ENCODE measurements at places on chromosomes 16 and 17. TPM values are rescaled to one million over a fixed set of nuclear protein-coding genes. Genes with fewer than 3 reads are reported as not detected.

The ATP1B2 gene
- total RNA-seq, result 9.5 TPM

The NAGS gene
- 9.7 TPM for total RNA-seq

DNA sequence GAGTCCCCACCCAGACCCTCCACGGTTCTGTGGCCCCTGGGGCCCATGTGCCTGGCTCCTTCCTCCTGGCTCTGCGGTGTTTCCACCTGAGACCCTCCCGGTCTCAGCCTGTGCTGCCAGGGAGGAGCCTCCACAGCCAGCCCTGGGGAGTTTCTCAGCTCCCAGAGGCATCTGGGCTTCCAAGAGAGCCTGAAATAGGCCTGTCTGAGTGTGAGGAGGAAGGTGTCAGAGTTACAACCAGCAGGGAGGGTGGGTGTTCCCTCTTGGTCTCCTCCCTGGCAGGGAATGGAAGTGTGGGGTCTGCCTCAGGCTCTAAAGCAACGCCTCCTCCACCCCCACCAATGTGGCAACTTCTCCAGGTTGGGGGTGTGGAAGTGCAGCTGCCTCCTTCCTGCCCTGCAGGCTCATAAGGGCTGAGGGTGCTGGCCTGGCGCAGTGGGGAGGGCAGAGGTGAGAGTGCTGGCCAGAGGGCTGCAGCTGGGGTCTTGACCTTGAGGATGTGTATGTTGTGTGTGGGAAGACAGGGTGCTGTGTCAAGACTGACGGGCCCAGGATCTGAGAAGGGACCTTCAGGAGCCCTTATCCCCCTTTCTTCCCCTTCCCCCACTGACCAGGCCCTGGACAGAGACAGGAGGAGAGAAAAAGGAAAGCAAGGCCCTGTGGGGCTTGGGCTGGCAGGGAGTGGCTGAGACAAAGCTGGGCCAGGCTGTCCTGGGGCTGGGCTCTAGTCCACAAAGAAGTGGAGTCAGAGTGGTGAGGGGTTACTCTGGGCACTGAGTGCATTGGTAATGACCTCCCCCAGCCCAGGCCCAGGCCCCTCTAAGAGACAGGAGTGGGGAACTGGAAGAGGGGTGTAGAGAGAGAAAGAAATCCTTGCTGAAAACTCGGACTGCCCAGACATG, 2.4 kb downstream of the CYGB start:
- H3K4me1 ChIP-seq, result peaks cover 15% of the 10 kb centered on the region
- peaks cover 8% of the 10 kb centered on the region for H3K27me3 ChIP-seq
- DNase-seq, result no peak
- no peak overlapping the region for H3K4me3 ChIP-seq
- H3K36me3 ChIP-seq, result no peaks in the 10 kb centered on the region
- H3K27ac ChIP-seq, result peak overlapping the region; percentile 83

DNA sequence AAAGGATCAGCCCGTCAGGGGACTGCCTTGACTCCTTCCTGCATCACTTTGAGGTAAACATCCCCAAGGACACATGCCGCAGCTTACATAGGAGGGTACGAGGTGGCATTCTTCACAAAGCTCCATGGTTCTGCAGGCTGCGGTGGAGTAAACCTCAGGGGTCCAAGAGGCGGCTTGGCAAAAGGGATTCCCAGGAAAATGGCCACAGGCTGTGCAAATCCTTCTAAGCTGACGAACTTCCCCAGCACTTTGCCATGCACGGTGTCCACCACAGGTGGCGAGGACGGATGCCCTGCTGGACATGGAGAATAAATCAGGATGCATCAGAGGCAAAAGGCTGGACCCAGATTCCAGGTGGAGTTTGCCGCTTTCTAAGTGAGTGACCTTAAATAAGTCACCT, 4.2 kb downstream of the CES1 start:
- H3K27me3 ChIP-seq, result no peaks in the 10 kb centered on the region
- no peaks in the 10 kb centered on the region for H3K4me1 ChIP-seq
- H3K36me3 ChIP-seq, result no peaks in the 10 kb centered on the region
- no peak for DNase-seq
- no peak overlapping the region for H3K27ac ChIP-seq

- peaks cover 14% of the 10 kb centered on the region for H3K4me1 ChIP-seq
- no peak for DNase-seq
- no peak overlapping the region for H3K4me3 ChIP-seq
- H3K27me3 ChIP-seq, result no peaks in the 10 kb centered on the region
Measured at GRCh38 chr17:4594931-4595684, 10.8 kb downstream of the SMTNL2 start.

DNA sequence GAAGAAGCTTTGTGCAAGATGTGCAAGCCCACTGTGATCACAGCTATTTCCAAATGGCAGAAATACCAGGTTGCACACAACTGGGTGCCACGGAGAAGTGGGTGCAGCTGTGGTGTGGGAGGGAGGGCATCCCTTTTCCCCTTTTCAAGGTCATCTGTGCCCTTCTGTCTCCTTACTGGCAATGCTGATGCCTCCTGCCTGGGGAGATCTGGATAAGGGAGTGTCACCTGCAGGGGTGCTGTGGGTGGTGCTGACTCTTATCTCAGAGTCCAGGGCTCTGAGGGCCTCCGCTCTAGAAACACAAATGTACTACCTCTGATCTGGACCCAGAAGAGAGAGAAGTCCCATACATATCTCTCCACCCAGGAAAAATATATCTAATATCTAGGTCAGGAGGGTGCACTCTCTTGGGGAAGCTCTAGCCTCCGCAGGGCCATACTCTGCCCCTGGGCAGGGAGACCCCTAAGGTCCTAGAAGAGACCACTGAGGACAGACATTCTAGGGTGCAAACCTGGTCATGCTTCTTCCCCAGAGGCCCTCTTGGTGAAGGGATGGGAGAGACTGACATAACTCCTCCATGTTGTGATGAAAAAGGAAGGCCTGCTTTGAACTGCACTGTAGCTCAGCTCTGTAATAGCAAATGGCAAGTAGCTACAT, 18.5 kb downstream of the NPRL3 start:
- H3K36me3 ChIP-seq, result no peaks in the 10 kb centered on the region
- no peaks in the 10 kb centered on the region for H3K4me1 ChIP-seq
- H3K27me3 ChIP-seq, result no peaks in the 10 kb centered on the region
- H3K4me3 ChIP-seq, result no peak overlapping the region
- no peak overlapping the region for H3K27ac ChIP-seq
- no peak for DNase-seq

DNA sequence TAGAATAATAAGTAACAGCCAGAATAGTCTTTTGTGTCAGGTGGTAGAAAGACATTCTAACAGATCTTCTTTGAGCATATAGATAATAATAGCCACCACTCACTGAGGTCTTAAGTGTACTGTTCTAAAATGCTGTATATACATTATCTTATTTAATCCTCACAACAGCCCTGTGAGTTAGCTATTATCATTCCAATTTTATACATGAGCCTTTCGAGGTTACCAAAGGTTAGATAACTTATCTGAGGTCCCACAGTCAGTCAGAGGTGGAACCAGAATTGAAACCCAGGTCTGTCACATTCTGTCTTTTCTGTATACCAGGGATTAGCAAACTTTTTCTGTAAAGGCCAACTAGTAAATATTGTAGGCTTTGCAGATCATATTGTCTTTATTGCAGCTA, 23.2 kb downstream of the REXO5 start:
- no peaks in the 10 kb centered on the region for H3K36me3 ChIP-seq
- no peaks in the 10 kb centered on the region for H3K27me3 ChIP-seq
- no peaks in the 10 kb centered on the region for H3K4me1 ChIP-seq
- no peak for DNase-seq
